ENCODE measurements at places on chromosomes 6 and 20. TPM values are rescaled to one million over a fixed set of nuclear protein-coding genes. Genes with fewer than 3 reads are reported as not detected.

GRCh38 chr6:167565388-167565787 is 240.5 kb downstream of the TTLL2 start:
- DNase-seq: no peak

DNA sequence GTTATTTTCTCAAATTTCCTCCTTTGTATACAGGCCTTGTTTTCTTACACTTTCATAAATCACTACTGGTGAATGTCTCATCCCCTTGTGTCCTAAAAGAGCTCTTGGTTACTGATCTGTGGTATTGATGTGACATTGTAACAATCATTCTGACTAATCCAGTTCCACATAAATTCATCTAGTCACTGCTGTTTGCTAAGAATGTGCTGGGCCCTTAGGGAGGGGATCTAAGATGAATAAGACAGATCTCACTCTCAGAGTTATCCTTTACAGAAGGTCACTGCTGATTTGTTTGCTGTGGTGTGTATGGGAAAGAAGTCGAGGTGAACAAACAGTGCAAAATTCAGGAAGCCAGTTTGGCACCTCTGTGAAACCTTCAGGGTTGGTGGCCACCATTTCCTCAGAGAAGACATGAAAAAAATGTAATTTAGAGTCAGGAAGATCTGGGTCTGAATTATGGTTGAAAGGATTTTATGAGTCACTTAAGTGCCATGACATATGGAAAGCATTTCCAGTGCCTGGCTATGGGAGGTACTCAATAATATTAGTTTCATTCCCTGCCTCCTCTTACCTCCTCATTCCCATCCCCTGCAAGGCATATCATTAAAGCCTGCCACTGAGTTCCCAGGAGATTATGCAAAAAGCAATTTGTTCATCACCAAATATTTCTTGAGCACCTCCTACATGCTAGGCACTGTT is 121.8 kb downstream of the COL9A1 start:
- no peak for DNase-seq

Gene DLK2
- total RNA-seq: 26.9 TPM

GRCh38 chr6:152575621-152576150 is 61.5 kb downstream of the SYNE1 start:
- DNase-seq: no peak

- peak; percentile 96 for DNase-seq
Observed at GRCh38 chr20:20017001-20017843, at the start of gene NAA20. TSS of gene NAA20 (plus strand) at chr20:20017362. CDS start at chr20:20017397, 35 bp downstream.

DNA sequence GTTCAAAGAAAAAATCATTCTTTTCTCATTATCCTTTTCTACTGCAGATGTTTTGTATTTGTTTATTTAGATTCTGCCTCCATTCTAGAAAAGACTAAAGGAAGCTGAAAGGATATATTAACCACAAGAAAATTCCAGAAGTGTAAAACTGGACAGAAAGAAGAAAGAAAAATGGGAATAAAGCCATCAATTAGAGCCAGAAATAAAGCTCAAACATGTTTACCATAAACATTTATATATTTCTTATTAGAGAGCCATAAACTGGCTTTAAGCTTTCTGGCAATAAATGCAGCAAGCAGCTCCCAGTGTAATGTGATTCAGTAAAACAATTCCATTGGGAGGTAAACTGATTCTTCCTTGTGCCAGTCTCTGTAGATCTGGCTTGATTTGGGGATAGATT is 244.1 kb downstream of the PTPRK start:
- DNase-seq: no peak

DNA sequence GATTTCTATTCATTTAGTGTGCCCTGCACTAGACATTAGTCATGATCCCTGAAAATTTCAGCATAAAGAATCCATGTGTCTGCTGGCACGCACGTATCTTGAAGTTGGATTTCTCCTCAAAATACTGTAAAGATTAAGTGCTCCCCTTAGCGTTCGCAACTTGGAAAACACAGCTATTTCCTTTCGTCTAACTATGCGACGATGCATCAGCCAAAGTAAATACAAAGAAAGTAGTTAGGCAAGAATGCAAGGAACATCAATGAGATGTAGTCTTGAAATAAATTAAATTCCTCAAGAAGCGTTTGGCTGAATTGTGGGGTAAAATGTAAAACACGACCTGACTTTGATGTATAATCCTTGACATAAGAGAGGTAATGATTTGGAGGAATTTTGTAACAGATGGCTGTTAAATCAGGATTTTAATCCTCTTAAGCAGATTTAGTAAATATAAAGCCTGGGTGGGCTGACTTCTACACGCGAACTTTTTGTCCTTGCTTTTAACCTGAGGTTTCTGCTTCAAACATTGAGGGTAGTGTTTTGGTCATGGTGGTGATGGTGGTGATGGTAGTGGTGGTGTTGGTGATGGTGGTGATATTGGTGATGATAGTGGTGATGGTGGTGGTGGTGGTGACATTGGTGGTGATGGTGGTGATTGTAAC is 88.2 kb downstream of the FOXF2 start:
- no peak for DNase-seq

- no peak for DNase-seq
Observed at GRCh38 chr6:169589699-169590257, 112.1 kb downstream of the WDR27 start.

- no peak for DNase-seq
Observed at GRCh38 chr6:106450653-106451052, 90.1 kb downstream of the CRYBG1 start.

Gene MLIP
- total RNA-seq: 3.1 TPM
